ENCODE measurements at places on chromosomes 2 and 18.

DNA sequence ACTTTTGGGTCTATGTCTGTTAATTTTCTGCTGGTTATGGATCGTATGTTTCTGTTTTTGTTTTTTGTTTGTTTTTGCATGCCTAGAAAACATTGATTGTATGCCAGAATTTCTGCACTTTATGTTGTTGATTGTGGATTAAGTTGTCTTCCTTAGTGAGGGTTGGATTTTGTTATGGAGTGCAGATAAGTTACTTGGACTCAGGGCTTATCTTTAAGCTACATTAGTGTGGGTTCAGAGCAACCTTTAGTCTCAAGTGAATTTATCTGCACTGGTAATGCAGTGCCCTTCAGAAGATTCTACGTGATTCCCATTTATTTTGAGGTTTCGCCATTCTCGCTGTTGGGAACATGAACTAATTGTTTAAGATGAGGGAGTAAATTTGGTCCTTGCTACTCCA is 32.9 kb downstream of the UBR3 start:
- no peak for DNase-seq

- no peak for DNase-seq
Measured at GRCh38 chr18:11154368-11154989, 5.1 kb upstream of the PIEZO2 start.

- DNase-seq, result no peak
Measured at GRCh38 chr2:160701822-160702221, 208.2 kb upstream of the RBMS1 start.

- no peak for DNase-seq
Measured at GRCh38 chr2:67625178-67625577, 228.0 kb downstream of the ETAA1 start.

DNA sequence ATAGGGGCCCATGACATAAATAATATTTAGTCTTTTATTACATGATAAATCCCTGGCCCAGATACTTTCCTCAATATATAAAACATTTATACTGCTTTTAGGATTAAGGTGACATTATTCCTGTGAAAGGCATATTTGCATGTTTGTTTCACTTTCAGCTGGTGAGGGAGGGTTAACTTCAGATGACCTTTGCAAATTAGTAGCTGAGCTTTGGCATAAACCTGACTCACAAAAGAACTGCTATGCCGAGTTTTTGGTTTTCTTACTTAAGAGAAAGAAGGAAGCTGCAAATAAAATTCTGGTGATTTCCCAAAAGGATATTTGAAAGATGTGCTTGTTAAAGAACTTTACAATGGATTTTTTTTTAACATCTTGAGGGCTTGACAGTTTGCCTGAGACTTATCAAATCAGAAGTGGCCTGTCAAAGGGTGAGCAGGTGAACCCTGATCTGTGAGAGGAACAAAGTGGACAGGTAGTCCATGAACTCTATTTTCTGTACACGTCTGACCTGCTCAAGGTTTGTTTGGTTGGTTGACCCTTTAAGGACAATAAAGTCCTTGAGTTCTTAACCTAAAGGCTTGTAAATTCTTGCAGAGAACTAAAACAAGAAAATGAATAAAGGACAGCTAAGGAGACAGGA is 93.5 kb downstream of the FAM124B start:
- DNase-seq, result no peak

DNA sequence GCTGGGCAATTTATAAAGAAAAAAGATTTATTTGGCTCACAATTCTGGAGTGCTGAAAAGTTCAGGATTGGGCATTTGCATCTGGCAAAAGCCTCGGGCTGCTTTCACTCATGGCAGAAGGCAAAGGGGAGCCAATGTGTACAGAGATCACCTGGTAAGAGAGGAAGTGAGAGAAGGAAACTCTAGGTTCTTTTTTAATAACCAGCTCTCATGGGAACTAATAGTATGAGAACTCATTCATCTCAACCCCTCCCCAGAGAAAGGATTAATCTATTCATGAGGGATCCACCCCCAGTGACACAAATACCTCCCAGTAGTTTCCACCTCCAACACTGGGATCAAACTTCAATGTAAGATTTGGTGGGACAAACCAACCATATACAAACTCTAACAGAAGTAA is 129.0 kb downstream of the EVA1A start:
- no peak for DNase-seq

GRCh38 chr2:189685540-189686229 is 11.2 kb downstream of the ANKAR start:
- DNase-seq, result no peak

- no peak for DNase-seq
Measured at GRCh38 chr2:164824872-164825271, 16.8 kb downstream of the COBLL1 start.

GRCh38 chr2:59926731-59927130 is 626.7 kb downstream of the BCL11A start:
- no peak for DNase-seq

GRCh38 chr2:66929632-66930338 is 467.3 kb upstream of the ETAA1 start:
- DNase-seq, result peak; percentile 78

GRCh38 chr18:11387880-11388279 is 221.5 kb upstream of the SLC35G4 start:
- no peak for DNase-seq

DNA sequence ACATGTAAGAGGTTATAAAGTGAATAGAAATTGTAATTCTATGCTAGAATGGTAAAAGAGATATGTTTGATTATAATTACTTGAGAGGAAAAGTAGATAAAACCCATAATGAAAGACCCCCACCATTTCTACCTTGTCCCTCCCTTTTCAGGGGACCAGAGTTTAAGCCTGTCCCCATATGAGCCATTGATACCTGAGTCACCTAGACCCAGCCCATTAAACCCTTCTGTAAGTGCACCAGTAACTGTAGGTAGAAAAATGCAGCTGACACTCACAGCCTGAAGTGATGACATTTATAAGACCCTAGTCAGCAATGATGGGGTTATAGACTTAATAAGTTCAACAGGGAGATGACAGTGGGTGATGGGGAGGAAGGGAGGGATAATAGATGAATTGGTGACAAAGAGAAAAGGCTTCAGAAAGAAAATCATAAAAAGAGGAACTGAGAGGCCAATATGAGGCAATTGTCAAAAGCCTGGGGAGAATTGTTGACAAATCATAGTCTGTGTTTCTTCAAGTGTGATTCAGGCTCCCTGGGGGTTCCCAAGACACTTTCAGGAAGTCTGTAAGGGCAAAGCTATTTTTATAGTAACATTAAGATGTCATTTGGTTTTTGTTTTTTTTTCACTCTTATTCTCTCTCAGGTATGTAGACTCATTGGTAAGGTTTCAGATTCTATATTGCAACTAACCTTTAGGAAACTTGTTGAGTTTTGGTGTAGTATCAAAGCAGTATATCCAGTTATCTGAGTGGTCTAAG is 544.2 kb downstream of the SATB2 start:
- no peak for DNase-seq

GRCh38 chr18:62196980-62197379 is 9.9 kb downstream of the RELCH start:
- no peak for DNase-seq

GRCh38 chr2:141692829-141693228 is 438.0 kb downstream of the LRP1B start:
- no peak for DNase-seq

- DNase-seq, result no peak
Measured at GRCh38 chr2:166314022-166314759, 61.6 kb downstream of the SCN9A start.

- no peak for DNase-seq
Measured at GRCh38 chr2:192126426-192126825, 68.3 kb downstream of the TMEFF2 start.
